ENCODE measurements at places on chromosomes 1 and 21.

- peak; percentile 83 for DNase-seq
Observed at GRCh38 chr1:9110669-9111356, 18.1 kb downstream of the GPR157 start.

DNA sequence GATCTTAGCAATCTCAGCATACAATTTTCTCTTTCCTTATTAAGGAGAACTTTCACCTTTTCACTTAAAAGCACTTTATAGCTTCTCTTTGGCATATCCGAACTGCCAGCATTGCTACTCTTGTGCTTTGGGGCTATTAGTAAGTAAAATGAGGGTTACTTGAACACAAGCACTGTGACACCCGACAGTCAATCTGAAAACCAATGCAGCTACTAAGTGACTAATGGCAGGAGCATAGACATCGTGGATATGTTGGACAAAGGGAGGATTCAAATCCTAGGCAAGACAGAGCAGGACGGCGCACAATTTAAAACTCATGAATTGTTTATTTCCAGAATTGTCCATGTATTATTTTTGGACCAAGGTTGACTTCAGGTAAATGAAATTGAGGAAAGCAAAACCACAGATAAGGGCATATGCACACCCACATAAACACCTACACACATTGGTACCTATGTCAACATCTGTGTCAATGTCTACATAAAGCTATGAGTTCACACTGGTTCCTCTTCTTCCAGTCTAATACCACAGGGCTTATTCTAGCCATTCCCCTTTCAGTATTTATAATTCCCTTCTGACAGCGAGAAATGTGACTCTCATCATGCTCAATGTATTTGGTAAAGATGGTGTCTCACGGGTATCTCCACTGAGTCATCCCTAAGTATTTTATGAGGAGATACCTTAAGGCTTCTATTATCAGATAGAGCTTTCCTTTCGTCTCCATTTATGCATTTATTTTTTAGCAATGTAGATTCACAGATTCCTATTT lies 75.3 kb upstream of the RALGPS2 start:
- no peak for DNase-seq

GRCh38 chr1:8297245-8297644 lies 20.7 kb upstream of the SLC45A1 start:
- no peak for DNase-seq

GRCh38 chr1:85862456-85862855 lies 154.2 kb upstream of the ZNHIT6 start:
- DNase-seq, result no peak

DNA sequence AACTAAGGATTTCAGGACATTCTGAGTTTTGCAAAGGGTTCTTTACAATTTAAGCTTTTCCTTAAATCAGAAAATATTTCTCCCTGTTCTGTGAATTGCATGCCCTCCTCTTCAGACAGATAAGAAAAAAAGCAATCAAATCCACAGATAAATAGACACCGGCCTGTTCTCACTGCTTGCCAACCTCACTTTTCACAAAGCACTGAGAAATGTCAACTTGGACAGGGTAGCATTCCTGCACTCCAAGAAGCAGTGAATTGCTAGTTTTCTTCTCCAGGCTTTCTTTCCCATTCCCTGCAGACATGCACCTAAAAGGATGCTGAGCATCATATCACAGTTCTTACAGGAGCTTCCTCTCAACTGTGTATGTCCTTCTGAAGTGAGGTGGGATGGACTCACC lies 226.0 kb downstream of the CHRM3 start:
- no peak for DNase-seq

- DNase-seq, result no peak
Observed at GRCh38 chr21:43734131-43734927, 15.4 kb downstream of the PDXK start.

GRCh38 chr1:89578151-89578550 lies 53.5 kb downstream of the LRRC8B start:
- no peak for DNase-seq

- no peak for DNase-seq
Observed at GRCh38 chr1:208133355-208133754, 110.8 kb downstream of the PLXNA2 start.

DNA sequence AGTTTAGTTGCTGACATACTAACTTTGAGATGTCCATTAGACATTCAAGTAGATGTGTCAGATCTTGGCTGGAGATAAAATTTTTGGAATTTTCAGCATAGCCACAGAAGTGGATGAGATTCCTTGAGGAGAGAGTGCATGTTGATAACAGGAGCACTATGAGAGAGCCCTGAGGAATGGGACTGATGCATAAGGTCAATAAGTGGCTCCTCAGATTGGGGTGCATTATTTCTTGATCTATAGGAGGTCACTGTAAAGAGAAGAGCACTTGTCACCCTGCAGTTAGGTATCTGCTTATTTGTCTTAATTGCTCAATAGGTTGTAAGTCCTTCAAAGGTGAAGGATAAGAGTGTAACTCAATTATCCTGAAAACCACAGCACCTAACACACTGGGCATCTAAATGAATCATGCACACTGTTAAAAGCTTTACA lies 52.0 kb upstream of the TACSTD2 start:
- no peak for DNase-seq

- DNase-seq, result no peak
Observed at GRCh38 chr1:28755701-28756100, 19.0 kb downstream of the YTHDF2 start.

DNA sequence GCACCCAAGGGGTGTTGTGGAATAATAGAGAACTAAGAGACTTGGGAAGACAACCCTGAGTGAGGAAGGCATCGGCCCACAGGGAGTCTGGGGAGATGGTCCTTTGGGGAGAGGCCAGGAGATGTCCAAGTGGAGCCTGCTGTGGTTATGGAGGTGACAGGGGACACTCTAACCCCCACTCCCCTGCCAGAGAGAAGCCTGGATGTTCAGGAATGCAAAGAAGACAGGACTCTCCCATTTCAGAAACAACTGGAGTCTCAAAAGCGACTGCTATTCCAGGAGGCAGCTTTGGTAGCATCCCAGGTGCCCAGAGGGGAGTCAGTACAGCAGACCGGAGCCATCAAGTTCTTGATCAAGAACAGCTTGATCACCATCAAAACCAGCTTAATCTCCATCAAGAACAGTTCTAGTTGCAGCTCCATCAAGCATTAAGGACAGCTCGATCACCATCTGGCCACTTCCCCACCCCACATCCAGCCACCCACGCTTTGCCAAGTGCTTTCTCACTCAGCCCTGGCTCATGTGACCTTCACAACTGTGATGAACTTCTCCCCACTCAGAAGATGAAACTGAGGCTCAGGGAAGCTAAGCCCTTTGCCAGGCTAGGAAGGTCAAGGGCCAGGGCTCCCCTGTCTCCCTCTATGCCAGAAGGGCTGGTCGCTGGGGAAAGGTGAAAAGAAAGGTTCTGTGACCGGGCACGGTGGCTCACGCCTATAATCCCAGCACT lies 743 bp downstream of the CD52 start:
- DNase-seq, result no peak

DNA sequence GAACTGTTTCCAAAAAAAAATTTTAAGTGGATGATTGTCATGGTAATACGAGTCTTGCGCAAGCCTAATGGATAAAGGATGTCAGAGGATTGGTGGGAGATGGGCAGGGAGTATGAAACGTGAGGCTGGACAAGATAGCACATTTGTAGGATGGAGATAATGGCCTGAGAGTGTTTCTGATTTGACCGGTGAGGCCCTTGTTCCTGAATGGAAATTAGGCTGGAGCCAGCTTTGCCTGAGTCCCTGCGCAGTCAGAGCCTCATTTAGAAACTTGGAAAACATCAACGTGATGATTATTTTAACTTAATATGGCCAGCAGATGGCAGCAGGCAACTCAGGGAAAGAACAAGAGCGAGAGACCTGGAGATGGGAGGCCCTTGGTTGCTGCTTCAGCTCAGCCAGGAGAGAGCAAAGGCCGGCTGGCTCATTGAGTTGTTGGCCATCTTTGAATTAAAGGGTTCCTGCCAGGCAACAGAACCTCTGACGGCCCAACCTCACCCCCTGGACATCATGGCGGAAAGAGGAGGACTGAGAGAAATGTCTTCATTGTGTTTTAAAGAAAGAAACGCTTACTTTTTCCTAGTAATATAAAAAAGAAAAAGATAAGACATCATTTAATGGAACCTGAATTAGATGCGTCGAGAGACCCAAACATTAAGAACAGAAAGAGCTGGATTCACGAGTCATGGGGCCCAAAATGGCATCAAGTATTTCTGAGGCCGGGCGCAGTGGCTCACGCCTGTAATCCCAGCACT lies 80.3 kb downstream of the SELENOF start:
- peak; percentile 64 for DNase-seq

GRCh38 chr21:14541841-14542490 lies 4.1 kb downstream of the SAMSN1 start:
- DNase-seq, result no peak

- DNase-seq, result no peak
Observed at GRCh38 chr21:41294548-41295231, 21.9 kb upstream of the FAM3B start.

- DNase-seq, result no peak
Observed at GRCh38 chr1:22461678-22462527, 10.3 kb downstream of the ZBTB40 start.

GRCh38 chr1:37954316-37954971 lies 7.6 kb upstream of the INPP5B start:
- no peak for DNase-seq
